ENCODE measurements at places on chromosomes 2 and 18.

DNA sequence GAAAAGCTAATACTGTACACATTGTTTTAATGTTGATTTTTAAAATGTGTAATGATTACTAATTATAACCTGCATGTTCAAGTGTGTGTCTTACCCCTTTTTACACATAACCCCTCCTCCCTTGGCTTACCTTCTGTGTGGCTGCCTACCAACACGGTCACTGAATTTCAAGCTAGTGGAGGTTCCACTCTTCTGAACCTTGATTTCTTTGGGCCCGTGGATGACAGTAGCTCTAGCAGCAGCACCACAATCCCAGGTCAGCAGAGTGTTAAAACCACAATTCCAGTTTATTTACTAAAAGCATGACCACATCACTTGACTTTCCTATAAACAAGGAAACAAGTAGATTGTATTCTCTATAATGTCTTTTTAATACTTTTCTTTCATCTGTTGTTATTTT is 56.9 kb downstream of the AFTPH start:
- DNase-seq: no peak

GRCh38 chr2:134261398-134262131 is 7.7 kb downstream of the MGAT5 start:
- DNase-seq: no peak

DNA sequence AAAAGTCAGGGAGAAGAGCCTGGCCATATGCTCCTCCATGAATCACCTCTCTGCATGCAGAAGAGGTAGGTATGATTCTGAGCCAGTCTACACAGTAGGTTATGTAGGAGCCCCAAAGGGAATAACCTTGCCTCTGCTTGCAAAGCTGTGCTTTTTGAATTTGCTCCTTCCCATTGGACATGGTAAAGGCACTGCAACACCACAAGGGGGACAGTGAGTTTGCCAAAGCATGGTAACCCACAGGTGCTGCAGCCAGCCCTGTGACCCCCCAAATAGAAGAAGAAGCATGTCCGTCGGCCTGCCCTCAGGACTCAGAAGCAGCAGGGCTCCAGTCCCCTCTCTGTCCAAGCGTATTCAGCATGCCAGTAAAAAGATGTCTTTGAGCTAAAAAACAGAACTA is 51.0 kb upstream of the BCL2L11 start:
- no peak for DNase-seq

GRCh38 chr2:215851082-215851481 is 162.3 kb downstream of the MREG start:
- no peak for DNase-seq

- DNase-seq: no peak
Observed at GRCh38 chr2:236161082-236161462, 7.1 kb downstream of the GBX2 start.

DNA sequence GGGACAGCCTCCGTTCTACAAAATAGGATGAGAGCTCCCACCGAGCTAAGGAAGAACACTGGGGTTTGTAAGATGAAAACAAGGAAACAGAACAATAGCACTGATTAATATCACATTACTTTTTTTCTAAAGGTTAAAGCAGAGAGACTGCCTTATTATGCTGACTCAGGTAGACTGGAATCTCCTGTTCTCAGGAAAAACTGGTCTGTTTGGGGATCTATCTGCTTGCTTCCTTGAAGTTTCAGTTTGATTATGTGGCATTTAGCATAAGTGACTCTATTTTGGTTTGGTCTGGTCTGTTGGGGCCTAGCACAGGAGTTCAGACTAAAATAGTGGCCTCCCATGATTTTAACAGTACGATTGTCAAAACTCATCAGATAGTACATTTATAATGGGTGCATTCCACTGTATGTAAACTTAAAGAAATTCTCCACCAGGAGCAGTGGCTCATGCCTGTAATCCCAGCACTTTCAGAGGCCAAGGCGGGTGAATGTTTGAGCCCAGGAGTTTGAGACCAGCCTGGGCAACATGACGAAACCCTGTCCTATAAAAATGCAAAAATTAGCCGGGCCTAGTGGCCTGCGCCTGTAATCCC is 64.1 kb upstream of the NDUFV2 start:
- no peak for DNase-seq

DNA sequence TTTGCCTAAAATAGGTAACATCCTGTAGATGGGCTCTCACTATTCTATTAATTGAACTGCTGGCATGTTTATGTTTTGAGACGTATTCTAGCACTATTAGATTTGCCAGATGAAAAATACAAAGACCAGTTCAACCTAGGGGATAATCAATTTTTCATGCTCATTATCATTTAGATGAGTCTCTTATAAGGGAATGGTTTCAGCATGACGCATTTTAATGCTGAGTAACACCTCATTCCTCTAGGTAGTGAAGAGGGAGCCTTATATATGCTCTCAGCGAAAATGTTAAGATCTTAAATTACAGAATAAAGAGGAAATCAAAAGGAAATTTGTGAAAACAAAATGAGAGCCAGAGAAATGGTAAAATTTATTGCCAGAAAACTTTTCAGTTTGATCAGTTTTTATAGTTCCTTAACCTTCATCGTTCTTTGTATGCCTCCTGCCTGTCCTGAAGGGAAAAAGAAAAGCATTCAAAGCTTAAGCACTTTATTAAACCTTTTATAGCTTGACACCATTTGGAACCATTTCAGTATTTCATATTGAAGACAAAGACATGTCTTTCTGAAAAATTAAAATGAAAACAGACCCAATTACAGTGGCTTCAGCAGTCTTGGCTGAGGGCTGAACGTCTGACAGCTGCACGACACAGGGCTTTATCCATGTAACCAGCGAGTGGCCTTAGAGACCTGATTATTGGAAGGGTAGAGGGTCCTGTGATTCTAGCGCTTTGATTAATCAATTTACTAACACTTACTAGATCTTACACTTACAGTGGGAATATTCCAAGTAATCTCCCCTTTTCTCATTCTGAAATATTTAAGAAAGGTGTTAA is 112.8 kb downstream of the ADCYAP1 start:
- no peak for DNase-seq

GRCh38 chr2:37059841-37060240 is 24.3 kb downstream of the HEATR5B start:
- no peak for DNase-seq

DNA sequence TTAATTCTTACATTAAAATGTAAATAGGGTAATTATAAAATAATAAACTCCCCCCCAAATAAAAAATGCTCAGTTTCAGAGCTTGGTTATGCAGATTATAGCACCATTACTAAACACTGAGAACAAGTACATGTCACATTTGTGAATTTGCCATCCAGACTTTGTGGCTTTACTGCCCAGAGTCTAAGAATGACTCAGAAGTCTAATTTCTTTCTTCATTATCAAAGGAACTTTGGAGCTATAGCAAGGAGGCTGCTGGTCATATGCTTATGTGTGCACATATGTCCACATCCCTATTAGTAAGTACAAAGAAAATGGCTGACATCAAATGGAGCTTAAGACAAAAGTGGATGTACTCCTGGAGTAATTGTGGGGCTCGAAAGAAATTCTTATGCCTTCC is 248.5 kb upstream of the SESTD1 start:
- DNase-seq: no peak

- DNase-seq: no peak
Observed at GRCh38 chr18:55302167-55302833, 285.7 kb downstream of the TCF4 start.

- no peak for DNase-seq
Observed at GRCh38 chr2:107281637-107282036, 395.7 kb upstream of the ST6GAL2 start.

DNA sequence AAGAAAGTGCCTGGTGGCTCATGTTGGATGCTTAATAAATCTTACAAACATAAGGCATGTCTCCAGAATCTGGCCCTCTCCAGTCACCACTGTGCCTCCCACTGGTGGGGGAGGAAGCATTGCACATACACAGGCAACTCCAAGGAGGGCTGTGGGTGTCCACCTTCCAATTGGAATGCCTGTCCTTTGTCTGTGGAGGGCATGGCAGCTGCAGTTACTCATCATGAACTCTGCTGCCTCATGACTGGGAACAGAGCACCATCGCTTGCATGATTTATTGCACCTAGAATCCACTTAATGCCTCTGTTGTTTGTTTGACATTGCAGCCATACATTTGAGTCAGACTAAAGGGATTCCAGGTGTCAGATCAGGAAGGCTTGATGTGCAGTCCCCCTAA is 278.9 kb downstream of the PRKCE start:
- DNase-seq: peak; percentile 71

DNA sequence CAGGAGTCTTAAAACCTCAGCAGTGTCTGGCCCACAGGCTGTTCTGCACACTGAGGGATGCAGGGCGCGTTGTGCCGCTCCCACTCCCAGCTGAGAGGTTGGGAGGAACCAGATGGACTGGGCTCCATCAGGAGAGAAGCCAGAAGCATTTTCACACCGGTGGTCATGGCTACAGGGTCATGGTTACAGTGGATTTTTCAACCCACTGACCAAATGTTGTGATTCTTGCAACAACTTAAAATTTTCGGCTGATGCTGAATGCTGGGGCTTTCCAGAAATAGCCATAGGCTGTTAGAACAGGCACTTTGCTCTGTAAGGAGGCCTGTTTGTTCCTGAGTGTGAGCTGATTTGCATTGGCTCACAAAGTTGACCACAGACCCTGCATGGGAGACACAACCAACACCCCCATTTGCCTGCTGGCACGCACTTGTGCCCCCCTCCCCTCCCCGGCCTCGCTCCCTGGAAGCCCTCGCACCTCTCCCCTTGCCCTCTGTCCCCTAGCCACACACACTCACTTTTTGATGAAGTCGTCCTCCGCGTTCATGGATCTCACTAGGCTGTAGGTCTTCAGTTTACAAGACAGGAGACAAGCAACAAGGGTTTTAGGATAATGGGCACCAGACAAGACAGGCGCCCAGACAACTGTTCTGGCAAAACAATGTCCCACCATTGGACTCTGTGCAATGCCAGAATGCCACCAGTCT is 3.4 kb downstream of the LPIN1 start:
- DNase-seq: no peak

- DNase-seq: peak; percentile 80
Observed at GRCh38 chr2:235614176-235614860, 120.5 kb downstream of the AGAP1 start.

GRCh38 chr2:237232166-237232565 is 146.5 kb downstream of the COPS8 start:
- no peak for DNase-seq

GRCh38 chr2:171630812-171631626 is 56.2 kb upstream of the DYNC1I2 start:
- no peak for DNase-seq

- no peak for DNase-seq
Observed at GRCh38 chr2:241161646-241162281, 11.5 kb downstream of the PPP1R7 start.

DNA sequence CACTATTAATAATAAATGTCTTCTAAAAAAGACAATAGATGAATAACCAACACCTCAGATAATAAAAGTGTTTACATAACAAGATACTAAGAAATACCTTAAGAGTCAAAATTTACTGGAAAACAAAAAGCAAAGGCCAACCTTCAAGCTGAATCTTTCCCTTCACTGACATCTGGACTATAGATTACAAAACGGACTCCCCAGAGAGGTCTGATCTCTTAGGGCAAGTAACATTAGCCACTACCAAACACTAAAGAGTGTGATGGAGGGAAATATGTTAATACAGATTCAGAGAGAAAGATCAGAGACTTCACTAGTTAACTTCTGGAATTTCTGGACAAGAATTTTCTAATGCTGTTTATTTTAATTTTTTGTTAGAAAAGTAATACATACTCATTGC is 13.9 kb downstream of the CLASP1 start:
- DNase-seq: no peak

- DNase-seq: peak; percentile 41
Observed at GRCh38 chr2:85501248-85501647, 37.7 kb upstream of the MAT2A start.

- DNase-seq: no peak
Observed at GRCh38 chr2:138323382-138324067, 178.0 kb upstream of the SPOPL start.

- no peak for DNase-seq
Observed at GRCh38 chr2:16727256-16727655, 61.6 kb upstream of the CYRIA start.

GRCh38 chr2:133972297-133972696 is 281.6 kb upstream of the MGAT5 start:
- no peak for DNase-seq

DNA sequence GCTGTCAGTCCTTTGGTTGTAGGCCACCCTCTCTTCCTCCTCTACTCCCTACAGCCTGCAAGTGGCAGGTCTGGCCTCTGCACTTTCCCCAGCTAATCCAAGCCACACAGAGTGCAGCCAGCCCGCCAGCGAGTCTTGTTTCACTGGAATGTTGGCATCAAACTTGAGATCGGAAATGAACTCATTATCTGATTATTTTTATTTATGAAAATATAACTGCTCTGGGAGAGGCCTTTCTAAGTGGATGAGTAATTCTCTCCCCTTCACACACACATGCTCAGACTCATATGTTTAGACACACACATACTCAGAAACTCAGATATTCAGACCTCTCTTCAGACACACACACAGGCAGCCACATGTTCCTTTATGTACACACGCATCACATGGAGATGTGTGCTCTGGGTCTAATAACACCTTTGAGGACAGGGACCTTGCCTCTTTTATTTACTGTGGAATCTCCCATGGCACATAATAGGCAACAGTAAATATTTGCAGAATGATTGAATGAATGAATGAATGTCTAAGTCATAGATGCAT is 151.3 kb downstream of the ZFP36L2 start:
- DNase-seq: peak; percentile 20

GRCh38 chr2:8312861-8313830 is 368.7 kb upstream of the ID2 start:
- DNase-seq: peak; percentile 95

- peak; percentile 83 for DNase-seq
Observed at GRCh38 chr18:36419900-36420531, 122.5 kb downstream of the FHOD3 start.

GRCh38 chr2:229634601-229635370 is 79.6 kb downstream of the DNER start:
- no peak for DNase-seq
